ENCODE measurements at places on chromosomes 12 and 14.

GRCh38 chr14:65915125-65915524 lies 502.6 kb downstream of the FUT8 start:
- DNase-seq, result peak; percentile 22

DNA sequence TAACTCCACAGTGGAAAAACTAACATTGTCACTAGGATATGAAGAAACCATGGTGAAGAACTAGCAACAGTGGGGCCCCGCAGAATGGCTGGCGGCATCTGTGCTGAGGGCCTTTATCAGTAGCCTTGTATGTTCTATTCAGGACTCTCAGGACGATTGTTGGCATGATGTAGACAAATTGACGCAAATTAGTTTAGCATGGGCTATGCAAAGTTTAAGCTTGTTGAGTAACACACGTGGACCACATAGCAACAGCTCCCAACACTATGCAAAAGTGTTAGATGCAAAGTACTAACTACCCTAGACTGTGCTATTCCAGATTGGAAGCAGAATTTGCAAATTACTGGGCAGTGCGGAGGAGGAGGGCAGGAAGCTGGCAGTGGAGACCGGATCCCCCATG lies 38.2 kb upstream of the TMEM263 start:
- no peak for DNase-seq

- DNase-seq, result no peak
These were observed 630.9 kb upstream of the ATXN7L3B start for GRCh38 chr12:73906757-73907156.

DNA sequence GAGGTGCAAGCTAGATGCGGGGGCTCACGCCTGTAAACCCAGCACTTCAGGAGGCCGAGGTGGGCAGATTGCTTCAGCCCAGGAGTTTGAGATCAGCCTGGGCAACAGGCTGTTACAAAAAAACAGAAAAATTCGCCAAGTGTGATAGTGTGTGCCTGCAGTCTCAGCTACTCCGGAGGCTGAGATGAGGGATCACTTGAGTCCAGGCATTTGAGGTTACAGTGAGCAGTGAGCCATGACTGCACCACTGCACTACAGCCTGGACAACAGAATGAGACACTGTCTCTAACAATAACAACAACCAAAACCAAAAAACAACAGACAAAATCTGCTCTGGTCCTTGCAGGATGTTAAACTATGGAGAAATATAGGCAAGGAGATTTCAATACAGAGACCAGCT lies 13.9 kb downstream of the BTBD7 start:
- DNase-seq, result no peak

GRCh38 chr12:85820101-85820500 lies 16.1 kb downstream of the RASSF9 start:
- DNase-seq, result no peak

DNA sequence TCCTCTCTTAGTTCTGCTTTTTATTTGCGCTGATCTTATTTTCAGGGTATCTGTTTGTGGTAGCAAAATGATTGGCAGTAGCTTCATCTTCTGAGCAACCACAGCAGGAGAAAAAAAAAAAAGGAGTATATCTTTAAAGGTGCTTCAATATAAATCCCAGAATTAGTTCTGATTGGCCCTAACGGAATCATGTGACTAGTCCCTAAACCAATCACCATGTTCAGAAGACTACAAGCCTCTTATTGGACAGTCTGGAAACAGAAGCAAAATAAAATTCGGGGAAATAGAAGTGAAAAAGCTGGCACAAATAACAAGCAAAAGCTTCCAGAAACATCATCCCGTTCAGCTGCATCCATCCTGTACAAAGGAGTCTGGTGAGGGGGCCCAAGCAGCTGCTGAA lies 49.9 kb upstream of the PTPRO start:
- no peak for DNase-seq

- no peak for DNase-seq
These were observed 14.2 kb downstream of the RAB21 start for GRCh38 chr12:71768900-71769299.

DNA sequence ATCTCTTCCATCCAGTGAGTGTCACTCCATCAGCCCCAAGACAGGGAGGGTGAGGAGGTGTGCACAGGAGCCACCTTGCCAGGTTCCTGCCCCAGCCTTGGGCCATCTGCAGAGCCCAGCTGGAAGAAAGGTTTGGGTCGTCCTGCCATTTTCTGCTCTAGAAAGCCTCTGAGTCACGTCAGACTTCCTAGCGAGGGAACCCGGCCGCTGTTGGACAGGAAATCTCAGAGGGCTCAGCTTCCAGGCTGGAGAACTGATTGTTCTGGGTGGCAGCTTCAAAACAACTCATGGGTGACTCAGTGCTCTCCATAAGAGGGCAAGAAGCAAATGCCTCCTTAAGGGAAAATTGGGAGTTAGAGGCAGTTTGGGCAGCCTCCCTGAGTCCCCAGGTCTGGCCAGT lies 16.6 kb downstream of the HIP1R start:
- DNase-seq, result no peak

DNA sequence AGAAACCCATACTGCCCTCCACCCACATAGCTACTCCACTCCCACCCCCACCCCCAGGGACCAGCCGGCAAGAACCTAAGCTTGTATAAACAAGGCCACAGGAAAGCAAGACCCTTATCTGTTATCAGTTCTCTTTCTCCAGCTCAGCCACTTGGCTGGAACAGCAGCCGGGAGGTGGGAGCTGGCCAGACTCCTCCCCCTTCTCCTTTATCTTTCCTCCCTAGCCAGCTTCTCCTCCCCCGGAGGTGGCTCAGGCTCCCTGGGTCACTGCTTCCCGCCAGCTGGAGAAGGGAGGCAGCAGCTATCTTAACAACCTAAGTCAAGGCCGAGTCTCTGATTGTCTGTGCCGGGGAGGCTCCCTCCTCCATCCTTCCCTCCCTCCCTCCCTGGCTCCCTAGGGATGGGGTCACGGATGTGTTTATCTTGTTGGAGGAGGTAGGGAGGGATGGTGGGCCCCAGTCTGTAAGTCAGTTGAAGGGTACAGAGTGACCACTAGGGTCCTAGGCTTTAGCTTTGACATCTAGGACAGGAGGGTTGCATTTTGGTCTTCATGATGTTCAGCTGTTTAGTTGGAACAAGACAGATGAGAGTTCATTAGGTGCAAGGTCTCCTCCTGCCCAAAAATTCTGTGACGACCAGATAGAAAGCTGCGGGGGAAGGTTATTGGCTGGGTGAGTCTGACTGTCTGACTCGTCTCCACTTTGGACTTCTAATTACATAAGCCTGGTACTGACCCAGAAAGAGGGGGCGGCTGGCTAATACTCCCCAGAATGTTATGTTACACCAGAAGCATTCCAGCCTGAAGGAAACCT lies 29.7 kb downstream of the ZFP36L1 start:
- no peak for DNase-seq

Data from activated CD4-positive, alpha-beta T cell treated with anti-CD3 and anti-CD28 coated beads, Interleukin-2, amount 50 U/mL, for 16 hours (primary cell).